ENCODE measurements at places on chromosomes 11 and 22.
A peak's percentile ranks its signal among the peaks of the same experiment; 100 is the strongest.

GRCh38 chr11:1876361-1877063 is 15.2 kb downstream of the PRR33 start:
- DNase-seq: peak; percentile 78

DNA sequence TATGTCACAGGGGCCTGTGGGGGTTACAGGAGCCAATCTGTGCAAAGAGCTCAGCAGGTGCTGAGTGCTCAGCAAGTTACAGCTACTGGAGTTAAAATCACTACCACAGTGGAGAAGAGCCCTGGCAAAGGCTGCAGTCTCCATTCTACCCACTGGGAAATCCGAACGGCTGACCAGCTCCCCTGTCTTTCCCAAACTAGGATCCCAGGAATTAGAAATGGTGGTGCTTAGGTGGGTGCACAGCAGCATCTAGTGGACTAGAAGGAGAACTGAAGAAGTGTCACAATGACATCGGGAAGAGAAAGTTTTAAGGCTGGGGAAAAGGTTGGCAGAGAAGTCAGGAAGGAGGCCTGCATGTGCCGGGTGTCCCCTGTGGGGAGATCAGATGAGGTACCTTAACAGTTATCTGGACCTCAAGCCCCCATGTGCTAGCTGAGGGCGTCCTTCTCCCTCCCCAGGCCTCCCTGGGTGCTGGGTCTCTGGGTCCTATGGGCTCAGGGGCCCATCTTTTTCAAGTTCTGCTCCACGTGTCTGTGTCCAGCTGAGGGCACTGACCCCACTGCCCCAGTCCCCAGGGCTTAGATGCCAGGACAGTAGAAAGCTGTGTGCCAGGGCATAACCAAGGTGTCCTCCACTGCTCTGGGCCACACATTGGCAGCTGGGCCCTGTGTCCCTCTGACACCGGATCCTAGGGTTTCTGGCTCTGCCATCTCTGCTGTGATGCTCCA is 1.9 kb downstream of the PIWIL3 start:
- no peak for DNase-seq

- no peak for DNase-seq
Observed at GRCh38 chr22:40123387-40123786, 54.3 kb upstream of the TNRC6B start.

GRCh38 chr11:18633256-18634139 is 644 bp downstream of the SPTY2D1 start:
- DNase-seq: no peak

GRCh38 chr11:46603704-46604308 is 10.0 kb upstream of the AMBRA1 start:
- DNase-seq: no peak

GRCh38 chr11:72951193-72951592 is 137.0 kb downstream of the ATG16L2 start:
- DNase-seq: no peak

GRCh38 chr11:107731941-107732688 is 20.3 kb upstream of the SLN start:
- DNase-seq: no peak

GRCh38 chr22:33224841-33225240 is 166.7 kb upstream of the SYN3 start:
- no peak for DNase-seq

DNA sequence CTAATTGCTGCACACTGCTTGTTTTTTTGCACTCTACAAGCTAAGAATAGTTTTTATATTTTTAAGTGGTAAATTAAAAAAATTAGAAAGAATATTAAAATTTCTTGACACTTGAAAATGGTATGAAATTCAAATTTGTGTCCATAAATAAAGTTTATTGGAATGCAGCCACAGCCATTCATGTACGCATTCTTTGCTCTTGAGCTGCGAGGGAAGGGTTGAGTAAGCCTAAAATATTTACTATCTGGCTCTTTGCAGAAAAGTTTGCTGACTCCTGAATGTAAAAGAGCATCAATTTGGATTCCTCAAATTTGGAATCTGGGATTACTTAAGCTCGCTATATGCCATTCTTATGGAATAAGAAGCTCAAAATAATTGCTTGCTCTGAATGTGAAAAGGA is 3.4 kb upstream of the ADAMTS8 start:
- DNase-seq: no peak

GRCh38 chr11:59479906-59480305 is 6.8 kb downstream of the OR4D10 start:
- DNase-seq: no peak

- DNase-seq: no peak
Observed at GRCh38 chr11:29214833-29215232, 802.0 kb downstream of the KCNA4 start.

- no peak for DNase-seq
Observed at GRCh38 chr11:102843489-102843888, at the start of gene MMP3. MMP3 (minus strand) TSS chr11:102843609; CDS start chr11:102843546, 63 bp downstream.

DNA sequence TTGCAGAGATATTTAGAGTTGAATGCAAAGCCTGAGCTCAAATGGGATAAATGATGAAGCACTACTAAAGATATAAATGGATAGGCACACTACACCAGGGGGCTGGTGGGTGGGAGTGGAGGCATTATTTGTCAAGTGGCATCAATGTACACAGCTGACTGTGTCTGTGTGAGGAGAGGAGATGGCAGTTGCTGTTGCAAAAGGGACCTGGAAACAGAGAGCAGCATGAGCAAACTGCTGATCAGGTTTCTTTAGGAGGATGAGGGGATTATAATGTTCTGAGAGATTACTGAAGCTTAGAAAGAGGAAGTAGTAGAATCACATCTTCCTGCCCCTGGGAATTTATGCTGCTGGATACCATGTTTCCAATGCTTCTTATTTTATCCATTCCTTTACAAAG is 39.4 kb upstream of the LIN7C start:
- DNase-seq: no peak

- DNase-seq: no peak
Observed at GRCh38 chr22:50606165-50606945, 5.8 kb downstream of the MAPK8IP2 start.

GRCh38 chr11:83721263-83721662 is 435.1 kb upstream of the CCDC90B start:
- DNase-seq: no peak

- DNase-seq: peak; percentile 21
Observed at GRCh38 chr11:128246810-128247594, 340.4 kb downstream of the ETS1 start.

DNA sequence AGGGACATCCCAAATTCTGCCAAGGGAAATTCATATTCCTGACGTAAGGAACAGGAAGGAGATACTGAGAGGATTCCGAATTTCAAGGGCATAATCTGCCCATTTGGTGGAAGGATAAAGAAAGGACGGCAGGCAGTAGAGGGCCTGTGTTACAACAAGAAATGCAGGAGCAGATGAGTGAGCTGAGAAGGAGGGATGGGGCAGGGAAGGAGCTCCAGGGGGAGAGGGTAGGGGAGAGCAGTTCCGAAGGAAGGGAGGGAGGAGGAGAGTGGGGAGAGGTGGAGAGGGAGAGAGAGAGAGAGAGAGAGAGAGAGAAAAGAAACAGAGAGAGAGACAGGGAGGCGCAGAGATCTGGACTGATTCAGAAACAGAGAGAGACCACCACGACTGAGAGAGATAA is 843 bp downstream of the OPCML start:
- no peak for DNase-seq

DNA sequence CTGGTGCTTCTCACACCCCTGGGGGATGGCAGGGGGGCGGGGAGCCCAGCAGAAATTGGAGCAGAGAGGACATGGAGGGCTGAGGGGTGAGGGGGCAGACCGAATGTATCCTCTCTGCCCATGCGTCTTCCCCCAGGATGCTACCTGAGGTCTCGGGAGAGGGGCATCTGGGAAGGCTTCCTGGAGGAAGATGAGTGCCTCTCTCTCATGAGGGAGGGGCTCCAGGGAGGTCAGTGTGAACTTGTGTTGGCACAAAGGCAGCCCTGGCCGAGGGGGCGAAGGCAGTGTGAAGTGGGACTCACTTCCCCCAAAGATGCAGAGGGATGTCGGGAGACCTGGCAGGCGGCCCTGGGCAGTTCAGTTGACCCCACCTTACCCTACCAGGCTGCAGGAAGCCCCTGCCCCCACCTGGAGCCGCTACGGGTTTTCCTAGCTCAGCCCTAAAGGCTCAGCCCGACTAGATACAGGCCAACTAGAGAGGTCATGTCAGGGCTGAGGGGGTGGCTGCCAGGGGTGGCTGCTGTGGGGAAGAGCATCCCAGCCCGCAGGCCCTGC is 10.4 kb downstream of the ASCL2 start:
- no peak for DNase-seq

DNA sequence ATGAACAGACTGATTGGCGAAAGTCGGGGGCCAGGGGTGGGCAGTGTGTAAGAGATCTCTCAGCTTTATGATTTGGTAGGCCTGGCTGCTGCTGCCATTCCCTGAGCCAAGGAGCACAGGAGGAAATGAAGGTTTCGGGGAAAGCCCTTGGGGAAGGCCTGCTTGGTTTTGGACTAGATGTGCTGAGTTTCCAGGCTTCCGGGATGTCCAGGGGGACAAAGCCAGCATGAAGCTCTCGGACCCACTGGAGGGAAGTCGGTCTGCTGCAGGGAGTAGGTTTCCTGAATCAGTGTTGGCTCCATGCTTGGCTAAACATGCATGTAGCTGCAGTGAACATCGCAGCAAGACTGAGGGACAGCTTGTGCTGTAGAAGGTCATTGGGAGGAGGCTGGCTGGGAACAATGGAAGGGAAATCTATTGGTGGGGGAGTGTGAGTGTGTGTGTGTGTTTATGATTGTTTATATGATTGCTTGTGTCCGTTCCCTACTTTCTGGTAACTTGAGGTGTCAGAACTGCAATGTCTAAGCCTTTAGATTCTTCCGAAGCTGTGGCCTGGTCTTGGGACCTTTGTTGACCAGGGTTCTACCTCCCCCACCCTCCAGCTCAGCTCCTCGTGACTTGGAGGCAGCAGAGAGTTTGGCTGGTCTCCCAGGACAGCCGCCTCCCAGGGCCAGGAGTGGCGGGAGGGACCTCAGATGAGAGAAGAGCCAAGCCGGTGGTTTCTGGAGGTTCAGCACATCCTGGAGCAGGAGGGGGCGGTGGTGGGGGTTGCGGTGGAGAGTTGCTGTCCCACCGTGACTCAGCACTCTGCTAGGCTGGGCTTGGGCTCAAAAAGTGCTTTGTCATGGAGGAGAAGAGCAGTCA is 4.0 kb upstream of the FTH1 start:
- peak; percentile 98 for DNase-seq

- DNase-seq: no peak
Observed at GRCh38 chr11:118735203-118735602, 55.8 kb upstream of the TREH start.

- no peak for DNase-seq
Observed at GRCh38 chr11:121337078-121337477, 44.5 kb downstream of the SC5D start.

DNA sequence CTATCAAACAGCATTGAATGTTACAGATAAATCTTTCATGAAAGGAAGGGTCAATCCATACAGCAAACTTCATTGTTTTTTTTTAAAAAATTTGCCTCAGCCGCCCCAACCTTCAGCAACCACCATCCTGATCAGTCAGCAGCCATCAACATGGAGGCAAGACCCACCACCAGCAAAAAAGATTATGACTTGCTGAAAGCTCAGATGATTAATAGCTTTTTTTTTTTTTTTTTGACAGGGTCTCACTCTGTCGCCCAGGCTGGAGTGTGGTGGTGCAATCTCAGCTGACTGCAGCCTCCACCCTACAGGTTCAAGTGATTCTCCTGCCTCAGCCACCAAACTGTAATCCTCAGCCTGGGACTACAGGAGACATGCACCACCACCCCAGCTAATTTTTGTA is 18.0 kb upstream of the CD3E start:
- no peak for DNase-seq

DNA sequence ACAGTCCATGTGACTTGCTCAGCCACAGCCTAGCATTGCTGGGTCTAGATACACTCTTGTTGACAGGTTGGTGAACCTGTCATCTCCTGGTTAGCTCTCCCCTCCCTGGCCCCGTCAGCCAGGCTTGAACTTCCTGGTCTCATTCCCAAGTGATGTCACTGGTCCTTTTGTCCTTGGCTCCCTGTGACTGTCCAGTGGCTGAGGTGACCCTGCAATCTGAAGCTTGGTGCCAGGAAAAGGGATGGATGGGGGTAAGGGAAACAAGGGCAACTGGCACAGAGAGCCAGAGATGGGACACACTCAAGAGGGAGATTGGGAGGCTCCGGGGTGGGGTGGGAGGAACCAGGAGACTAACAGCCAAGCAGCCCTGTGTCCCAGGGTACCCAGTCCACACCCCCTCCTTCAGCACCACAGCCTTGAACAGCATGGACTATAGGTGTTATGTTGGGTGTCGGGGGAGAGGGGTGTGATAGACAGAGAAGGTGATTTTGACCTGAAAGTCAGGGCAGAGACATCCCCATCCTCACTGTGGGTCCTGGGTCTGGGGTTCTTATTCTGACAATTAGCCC is 63.8 kb upstream of the THY1 start:
- DNase-seq: no peak

GRCh38 chr11:83663446-83663845 is 377.3 kb upstream of the CCDC90B start:
- DNase-seq: no peak

DNA sequence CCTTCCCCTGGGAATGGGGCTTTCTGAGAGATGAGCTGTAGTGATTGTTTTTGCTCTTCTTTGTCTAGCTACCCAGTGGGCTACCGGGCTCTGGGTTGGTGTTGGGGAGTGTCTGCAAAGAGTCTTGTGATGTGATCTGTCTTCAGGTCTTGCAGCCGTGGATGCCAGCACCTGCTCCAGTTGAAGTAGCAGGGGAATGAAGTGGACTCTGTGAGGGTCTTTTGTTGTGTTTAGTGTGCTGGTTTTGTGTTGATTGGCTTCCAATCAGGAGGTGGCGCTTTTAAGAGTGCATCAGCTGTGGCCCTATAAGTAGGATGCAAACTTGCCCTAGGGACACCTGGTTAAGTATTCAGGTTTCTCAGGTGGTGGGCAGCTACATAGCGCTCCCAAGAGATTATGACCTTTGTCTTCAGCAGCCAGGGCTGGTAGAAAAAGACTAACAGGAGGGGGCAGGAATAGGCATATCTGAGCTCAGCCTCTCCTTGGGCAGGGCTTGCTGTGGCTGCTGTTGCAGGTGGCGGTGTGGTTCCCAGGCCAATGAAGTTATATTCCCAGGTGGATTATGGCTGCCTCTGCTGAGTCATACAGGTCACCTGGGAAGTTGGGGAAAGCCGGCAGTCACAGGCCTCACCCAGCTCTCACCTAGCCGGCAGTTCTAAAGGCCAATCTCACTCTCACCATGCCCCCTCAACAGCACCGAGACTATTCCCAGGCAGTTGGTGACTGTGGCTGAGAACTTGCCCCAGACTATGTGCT is 315.7 kb upstream of the C11orf87 start:
- DNase-seq: no peak

GRCh38 chr11:1438261-1438966 is 48.2 kb downstream of the MOB2 start:
- DNase-seq: no peak

DNA sequence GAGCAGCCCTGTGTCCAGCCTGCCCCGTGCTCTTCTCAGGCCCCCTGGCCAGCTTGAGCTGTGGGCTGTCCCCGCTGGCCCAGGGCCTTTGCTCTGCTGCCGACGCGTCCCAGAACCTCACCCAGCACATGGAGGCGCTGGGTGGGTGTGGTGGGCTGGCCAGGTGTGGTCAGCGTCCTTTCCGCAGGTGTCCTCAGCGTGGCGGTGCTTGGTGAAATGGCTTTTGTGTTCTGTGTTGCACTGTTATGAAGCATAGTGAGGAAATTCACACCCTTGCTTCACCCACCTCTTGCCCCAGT is 37.4 kb downstream of the GRAMD4 start:
- no peak for DNase-seq

All from psoas muscle (tissue), 8 donors.